Stimulated activated CD4-positive, alpha-beta T cell treated with anti-CD3 and anti-CD28 coated beads, Interleukin-4, amount 100 ng/mL, for 4 hours (primary cell): ENCODE measurements at places on chromosomes 12 and 14.

DNA sequence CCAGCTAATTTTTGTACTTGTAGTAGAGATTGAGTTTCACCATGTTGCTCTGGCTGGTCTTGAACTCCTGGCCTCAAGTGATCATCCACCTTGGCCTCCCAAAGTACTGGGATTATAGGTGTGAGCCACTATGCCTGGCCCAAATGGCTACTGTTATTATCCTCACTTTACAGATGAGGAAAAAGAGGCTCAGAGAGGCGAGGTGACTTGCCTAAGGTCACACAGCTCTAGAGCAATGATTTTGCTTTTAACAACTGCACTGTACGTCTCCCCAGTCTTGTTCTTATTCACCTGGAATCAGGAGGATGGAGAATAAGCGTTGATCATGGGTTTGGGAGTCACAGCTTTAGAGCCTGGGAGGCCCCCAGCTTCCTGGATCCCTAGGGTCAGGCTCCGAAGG is 69.8 kb upstream of the NCOR2 start:
- no peak for DNase-seq

GRCh38 chr14:68345738-68346137 is 447.1 kb downstream of the ZFP36L1 start:
- no peak for DNase-seq

DNA sequence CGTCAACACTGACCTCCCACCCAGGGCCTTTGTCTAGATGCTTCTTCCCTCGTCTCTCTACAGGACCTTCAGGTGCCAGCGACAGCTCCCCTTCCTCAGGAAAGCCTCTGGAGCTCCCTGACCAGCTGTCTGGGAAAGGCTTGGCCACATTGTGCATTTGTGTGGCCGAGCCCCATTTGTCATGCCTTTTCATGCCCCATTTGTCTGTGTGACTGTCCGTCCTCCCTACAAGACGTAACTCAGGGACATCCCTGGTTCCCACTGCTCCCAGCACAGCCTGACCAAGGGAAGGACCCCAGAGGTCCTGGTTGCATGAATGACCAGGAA is 23.8 kb downstream of the ZFYVE21 start:
- DNase-seq = no peak

- no peak for DNase-seq
These were observed 56.9 kb downstream of the TESC start for GRCh38 chr12:117042171-117042842.

- DNase-seq = no peak
These were observed 159.5 kb upstream of the TMPO start for GRCh38 chr12:98355933-98356332.

DNA sequence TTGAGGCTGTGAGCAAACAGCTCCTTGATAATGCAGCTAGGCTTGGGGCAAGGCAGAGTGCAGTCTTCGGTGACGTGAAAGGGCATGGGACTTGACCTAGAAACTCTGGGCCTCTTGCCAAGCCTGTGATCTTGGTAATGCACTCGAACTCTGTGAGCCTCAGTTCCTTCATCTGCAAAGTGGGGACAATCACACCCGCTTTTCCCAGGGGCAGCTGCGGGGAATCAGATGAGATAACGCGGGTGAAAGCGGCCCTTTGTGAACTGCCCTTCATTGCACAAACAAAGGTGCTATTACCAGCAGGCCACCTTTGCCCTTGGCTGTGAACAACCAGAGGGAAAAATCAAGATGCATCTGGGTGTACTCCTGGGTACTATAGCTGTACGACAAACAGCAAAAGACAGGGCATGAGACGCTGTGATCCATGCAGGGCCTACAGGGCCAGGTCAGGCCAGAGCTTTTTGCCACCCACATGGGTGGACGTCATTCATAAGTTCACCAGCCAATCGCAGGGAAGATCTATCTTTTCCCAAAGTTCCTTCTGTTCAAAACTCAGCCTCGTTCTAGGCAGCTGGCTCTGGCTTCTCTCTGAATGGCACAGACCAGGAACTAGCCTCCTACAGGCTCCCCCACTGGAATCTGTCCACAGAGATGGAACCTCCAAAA is 3.2 kb downstream of the MSI1 start:
- DNase-seq = no peak
